ENCODE measurements at places on chromosomes 7 and 10. TPM values are rescaled to one million over a fixed set of nuclear protein-coding genes. Genes with fewer than 3 reads are reported as not detected.

GRCh38 chr10:71272056-71272771 lies 46.8 kb upstream of the SLC29A3 start:
- DNase-seq = no peak

GRCh38 chr7:106864298-106865081 lies 592 bp upstream of the PIK3CG start:
- no peak for DNase-seq

DNA sequence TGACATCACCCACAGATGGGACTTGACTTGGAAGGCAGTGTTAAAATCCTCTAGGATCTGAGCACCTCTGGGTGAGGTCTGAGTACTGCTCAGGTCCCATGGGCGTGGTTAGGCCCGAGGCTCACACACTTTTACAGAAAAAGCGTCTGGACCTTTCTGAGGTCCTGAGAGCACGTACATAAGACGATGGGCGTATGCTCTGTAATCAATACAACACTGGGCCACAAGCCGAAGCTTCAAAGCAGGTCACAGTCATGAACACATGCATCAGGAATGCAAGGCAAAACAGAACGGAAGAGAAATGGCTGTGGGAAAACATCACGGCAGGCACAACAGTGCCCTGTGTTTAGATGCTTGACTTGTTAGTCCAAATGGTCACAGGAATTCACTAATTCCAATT lies 112.2 kb downstream of the LARP4B start:
- no peak for DNase-seq

DNA sequence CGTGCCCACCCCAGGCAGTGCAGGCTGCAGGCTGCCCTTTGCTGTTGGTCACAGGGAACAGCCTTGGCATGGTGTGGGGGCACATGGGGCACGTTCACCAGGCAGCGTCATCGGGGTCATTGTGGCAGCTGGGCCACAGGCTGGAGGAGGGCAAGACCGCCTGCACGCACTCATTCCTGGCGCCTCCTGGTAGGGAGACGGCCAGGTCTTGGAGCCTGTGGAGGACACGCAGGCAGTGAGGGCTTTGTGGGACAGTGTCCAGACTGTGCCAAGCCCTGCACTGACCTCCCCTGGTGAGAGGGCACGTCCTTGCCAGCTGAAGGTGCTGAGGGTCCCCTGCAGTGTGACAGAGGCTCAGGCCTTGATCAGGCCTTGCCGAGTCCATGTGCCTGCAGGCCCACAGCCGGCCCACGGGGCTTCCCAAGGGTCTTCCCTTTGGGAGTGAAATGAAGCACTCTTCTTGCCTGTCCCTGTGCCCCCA lies 76.4 kb downstream of the NKX6-2 start:
- no peak for DNase-seq

DNA sequence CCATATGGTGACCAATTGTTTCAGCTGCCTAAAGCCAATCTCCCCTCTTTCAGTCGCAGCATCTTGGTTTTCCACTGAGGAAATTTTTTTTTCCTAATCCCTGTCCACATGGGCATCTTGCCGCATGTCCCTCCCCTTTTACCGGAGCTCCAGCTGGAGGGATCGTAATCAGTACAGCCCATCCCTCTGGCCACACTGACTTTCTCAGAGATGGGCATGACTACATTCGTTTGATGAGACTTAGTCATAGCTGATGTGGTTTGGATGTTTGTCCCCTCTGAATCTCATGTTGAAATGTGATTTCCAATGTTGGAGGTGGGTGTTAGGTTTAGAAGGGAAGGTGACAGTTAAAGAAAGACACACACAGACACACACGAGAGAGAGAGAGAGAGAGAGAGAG lies 186.8 kb upstream of the CXCL12 start:
- no peak for DNase-seq

UFSP1 gene
- 6.2 TPM for polyA plus RNA-seq

DNA sequence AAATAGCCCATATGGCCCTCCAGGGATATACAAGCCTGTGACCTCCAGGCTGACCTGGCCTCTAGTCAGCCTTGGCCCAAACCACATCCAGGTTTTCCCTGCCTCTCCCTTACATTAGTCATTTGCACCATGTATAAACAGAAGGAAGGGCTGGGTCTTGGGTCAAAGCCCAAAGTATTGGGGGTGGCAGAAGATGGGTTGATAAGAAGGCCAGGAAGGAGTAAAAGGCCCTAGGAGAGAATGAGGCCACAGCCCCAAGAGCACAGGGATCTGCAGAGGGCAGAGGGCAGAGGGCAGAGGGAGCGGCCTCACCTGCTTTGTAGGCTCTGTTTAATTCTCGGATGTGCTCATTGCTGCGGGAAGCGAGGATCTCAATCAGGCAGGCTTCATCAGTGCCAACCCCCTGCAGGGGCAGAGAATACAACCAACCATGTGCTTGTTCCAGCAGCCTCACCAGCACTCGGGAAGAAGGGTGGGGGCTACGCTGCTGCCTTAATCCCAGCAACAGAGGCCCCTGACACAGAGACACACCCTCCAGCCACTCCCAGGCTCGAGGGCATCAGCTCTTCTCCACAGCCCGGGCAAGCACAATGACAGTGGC lies 31.3 kb downstream of the PLAC9 start:
- DNase-seq = no peak

DNA sequence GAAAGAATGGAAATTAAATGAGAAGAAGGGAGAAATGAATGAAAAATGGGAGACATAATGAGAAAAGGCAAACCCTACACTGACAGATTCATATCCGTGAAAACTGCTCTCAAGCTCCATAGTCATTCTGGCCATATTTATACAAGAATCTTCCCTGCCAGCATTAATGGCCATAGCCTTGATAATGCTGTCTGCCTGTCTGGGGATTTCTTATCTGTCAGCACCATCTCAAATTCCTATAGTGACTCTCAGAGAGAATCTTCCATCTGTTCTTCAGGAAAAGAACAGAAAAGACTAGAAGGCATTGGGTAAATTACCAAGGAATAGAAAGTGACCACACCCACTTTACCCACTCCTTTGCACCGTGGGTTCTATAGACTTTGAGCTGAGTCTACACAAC lies 295.9 kb downstream of the PLXNA4 start:
- DNase-seq = no peak

GOLGA7B gene
- polyA plus RNA-seq = 0.56 TPM

DNA sequence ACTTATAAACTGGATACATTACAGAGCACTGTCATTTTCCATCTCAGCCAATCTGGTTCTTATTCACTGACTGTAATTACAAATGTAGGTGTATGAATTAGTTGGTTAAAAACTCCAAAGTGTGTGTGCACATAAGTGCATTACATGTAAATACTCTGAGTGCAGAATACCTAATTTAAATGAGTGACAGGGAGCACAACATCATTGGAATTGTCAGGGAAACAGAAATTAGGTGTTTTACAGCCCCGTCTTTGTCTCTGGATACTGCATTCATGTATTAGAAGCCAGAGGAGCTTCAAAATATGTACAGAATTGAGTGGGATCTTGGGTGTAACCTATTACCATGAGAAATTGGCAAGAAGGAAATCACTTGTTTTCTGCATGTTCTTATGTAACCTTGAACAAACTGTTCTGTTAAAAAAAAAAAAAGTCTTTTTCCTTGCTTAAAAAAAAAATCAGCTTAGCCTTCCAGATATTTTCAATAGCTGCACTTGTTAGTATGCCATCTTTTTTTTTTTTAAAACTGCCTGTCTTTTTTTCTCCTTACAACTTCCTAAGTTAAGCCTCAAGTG lies 31.1 kb downstream of the CELF2 start:
- no peak for DNase-seq

GRCh38 chr10:13074563-13075451 lies 25.2 kb upstream of the OPTN start:
- DNase-seq = peak; percentile 36

- no peak for DNase-seq
Measured at GRCh38 chr10:118277871-118278270, 64.3 kb downstream of the FAM204A start.

GRCh38 chr10:111988646-111989045 lies 194.9 kb downstream of the GPAM start:
- DNase-seq = no peak

CTAGE6 gene
- not detected for polyA plus RNA-seq

GRCh38 chr10:11024596-11024995 lies 6.9 kb downstream of the CELF2 start:
- no peak for DNase-seq

- no peak for DNase-seq
Measured at GRCh38 chr10:69089638-69090599, 2.0 kb downstream of the SRGN start.
